ENCODE measurements at places on chromosomes 16 and 17.

- no peak for DNase-seq
Measured at GRCh38 chr17:53736516-53737240, 86.0 kb upstream of the KIF2B start.

DNA sequence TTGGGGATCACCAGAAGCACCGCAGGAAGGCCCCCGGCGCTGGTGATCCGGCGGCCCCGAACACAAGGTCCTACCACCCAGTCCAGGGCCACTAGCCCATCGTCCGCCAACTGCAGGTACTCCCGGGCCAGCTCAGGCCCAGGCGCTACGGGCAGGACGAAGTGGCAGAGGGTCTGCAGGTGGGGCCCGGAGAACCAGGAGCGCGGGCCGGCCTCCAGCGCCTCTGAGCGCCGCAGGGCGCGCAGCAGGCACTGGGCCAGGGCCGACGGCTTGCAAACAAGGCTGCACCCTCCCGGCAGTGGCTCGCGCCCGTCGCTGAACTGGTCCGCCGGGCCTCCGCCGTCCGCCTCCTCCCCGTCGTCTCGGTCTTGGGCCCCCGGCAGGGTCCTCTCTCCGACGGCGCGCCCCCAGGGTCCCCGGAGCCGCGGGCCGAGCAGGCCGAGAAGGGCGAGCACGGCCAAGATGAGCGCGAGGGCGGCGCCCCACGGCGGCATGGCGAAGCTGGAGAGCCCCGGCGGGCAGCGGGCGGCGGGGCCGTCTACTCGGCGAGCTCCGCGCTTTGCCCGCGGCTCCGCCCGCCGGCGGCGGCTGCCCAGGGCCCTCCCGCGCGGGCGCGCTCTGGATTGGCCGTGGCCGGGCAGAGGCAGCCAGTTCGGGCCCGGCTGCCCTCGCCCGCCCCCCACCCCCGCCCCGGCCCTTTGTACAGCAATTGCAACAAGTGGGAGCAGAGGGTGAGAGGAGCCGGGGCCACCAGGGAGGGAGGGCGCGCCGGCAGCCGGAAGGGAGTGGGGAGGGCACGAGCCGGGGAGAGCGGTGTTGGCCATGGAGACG, at the start of gene ABHD15:
Gene ABHD15, minus strand, starts transcription at position 565 of the 831 bp plus-strand sequence. Its CDS starts 71 bp downstream, at position 494.
- peak; percentile 72 for DNase-seq

DNA sequence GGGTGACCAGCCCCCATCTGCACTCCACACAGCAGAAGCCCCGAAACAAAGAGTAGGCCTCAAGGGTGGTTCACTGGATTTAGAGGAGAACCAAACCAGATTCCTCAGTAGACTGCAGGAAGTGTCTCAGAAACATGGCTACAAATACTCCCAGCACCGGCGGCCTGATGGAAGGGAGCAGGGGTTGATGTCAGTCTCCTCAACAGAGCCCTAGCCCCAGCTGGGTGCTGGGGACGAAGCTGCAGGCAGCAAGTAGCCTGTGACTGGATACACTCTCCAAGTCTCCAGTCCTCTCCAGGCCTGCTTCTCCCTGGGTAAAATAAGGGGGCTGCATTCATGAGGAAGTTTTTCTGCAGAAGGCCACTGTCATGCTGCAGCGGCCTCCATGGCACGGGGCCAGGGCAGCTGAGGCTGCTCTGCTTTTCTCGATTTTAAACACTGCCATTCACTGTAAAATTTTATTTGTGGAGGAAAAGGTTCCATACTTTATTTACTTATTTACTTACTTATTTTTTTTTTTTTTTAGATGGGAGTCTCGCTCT, 36.7 kb upstream of the SREBF1 start:
- DNase-seq, result no peak

- DNase-seq, result no peak
Measured at GRCh38 chr17:37305406-37305905, 70.3 kb upstream of the C17orf78 start.

GRCh38 chr17:55454906-55455474, 33.4 kb upstream of the MMD start:
- peak; percentile 34 for DNase-seq

- no peak for DNase-seq
Measured at GRCh38 chr17:61221181-61221580, 178.5 kb upstream of the TBX2 start.

- peak; percentile 19 for DNase-seq
Measured at GRCh38 chr17:51640108-51640622, 379.8 kb downstream of the UTP18 start.

All from HAP-1 (cell line).